Prostate gland (tissue), 2 donors: ENCODE measurements at places on chromosomes 1 and 21.

GRCh38 chr1:184068354-184068753 is 16.8 kb downstream of the TSEN15 start:
- DNase-seq, result no peak

DNA sequence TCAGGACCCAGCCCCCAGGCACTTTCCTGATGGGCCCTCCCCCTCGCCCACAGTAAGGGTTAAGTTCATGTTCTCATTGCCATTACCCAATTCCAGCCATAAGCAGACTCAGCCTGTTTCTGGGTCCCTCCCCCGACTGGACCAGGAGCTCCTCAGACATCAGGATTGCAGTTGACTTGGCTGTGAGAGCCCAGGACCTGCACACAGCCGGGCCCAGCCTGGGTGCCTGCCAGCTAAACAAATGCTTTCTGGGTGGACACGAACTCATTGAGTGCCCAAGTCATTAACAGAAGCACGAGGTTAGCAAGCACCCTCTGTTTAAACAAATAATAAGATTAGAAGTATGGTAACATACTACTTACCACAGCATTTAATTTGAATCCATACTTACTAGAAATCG is 147.9 kb upstream of the POU3F1 start:
- peak; percentile 42 for DNase-seq

GRCh38 chr1:204975568-204976235 is 67.3 kb upstream of the CNTN2 start:
- peak; percentile 29 for DNase-seq

GRCh38 chr21:33402001-33402979 is 923 bp upstream of the IFNGR2 start:
- DNase-seq, result peak; percentile 46

- no peak for DNase-seq
Observed at GRCh38 chr1:39643705-39644104, 4.3 kb upstream of the HEYL start.

GRCh38 chr1:150332651-150333290 is 11.4 kb downstream of the PRPF3 start:
- DNase-seq, result no peak

GRCh38 chr1:70966018-70966638 is 81.5 kb downstream of the PTGER3 start:
- no peak for DNase-seq

GRCh38 chr1:210358626-210359025 is 29.9 kb downstream of the HHAT start:
- no peak for DNase-seq

DNA sequence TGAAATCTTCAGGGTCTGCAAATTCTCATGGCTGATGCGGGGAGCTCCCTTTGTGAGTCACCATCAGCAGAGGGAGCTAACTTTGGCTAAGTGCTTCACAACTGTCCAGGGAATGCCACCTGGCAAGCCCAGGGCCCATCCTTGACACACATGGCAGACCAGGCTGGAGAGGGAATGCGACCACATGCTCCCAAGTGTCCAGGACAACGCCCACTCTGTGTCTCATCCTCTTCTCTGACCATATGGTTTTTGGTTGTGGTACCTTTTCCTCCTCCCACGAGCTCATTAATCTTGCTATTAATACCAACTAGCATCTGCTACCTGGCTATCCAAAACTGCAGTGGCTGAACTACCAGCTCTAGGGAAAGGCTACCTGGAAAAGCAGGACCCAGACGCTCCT is 37.1 kb upstream of the CLSTN1 start:
- DNase-seq, result no peak

DNA sequence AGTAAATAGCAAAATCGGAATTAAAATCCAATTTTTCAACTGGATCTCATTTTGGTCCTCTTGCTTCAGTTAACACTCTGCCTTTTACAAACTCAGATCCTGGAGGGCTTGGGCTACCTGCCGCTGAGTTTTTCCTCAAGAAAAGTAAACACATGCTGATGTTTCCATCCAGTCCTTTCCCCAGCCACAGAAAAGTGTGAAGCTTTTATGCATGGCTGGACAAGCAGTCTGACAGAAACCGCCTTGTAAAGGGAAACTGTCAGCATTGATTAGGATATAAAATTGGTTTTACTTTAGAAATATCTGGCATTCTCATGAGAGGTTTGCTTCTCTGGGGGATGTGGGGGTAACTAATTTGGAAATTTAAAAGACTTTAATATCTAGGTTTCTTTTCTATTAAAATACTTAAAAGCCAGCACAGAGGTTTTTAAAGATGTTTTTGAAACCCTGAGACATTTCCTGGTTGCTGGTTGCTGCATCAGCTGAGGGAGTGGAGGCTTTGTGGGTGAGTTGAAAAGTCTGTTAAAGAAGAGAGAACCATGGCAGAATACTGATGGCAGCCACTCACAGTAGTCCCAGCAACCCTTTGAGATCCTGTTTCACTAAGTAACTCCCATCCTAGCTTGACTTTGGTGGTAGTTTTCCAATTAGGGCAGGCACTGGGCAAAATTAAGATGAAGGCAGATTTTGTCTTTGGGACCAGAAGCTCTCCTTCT is 238.3 kb downstream of the PAPPA2 start:
- no peak for DNase-seq

GRCh38 chr1:43277116-43277876 is 7.5 kb downstream of the TMEM125 start:
- no peak for DNase-seq

DNA sequence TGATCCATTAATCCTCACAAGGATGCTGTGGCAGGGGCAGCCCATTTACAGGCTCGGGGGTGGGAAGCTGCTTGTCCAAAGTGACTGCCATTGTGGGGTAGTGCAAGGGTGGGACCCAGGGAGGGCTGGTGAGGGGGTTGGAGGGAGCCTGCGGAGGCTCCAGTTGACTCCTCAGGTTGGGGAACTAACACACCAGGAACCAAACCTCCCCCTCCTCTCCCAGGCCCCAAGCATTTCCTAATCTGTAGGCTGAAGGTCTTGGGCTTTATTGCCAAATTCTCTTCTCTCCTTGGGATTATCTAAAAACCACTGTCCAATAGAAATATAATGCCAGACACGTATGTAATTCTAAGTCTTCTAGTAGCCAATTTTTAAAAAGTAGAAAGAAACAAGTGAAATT is 18.2 kb downstream of the IKBKE start:
- DNase-seq, result no peak

DNA sequence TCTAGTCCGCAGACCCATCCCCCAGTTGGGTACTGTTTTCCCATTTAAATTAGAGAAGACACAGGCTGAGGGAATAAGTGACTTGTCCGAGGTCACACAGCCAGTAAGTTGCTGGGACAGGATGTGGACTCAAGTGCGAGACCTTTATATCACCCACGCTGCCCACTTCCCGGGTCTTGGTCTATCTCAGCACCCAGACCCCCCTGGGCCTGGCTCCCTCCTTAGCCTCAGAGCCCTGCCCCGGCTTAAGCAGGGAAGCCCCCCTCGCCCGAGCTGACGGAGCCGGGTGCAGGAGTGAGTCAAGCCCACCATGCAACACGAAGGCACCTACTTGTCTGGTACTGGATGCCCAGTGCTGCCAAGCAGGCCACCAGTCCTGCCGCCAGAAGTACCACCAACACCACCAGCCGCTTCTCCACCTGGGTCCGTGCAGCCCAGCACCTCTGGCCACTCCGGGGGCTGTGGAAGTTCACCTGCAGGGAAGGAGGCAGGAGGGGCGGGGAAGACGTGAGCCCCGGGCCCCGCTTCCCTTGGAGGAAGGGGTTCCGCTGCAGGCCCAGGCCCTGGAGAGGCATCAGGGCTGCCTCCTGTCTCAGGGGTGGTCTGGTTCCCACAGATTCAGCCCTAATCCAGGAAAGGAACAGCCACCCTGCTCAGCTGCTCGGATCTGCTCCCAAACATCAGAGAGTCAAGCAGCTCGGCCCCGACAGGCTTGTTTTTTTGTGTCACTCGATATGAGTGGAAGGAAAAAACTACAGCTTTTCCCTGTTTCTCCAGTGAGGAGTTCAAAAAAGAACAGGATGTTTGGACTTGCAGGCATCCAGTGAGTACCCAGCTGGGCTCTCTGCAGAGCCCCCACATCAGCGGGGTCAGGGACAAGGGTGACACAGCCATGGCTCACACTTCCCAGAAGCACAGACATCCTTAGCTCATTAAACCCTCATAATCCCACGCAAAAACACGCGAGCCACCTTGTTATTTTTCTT is 11.1 kb downstream of the ECE1 start:
- no peak for DNase-seq

- no peak for DNase-seq
Observed at GRCh38 chr1:23581219-23581618, 21.9 kb upstream of the ID3 start.

GRCh38 chr1:116726872-116727820 is 27.1 kb upstream of the CD2 start:
- no peak for DNase-seq

- DNase-seq, result no peak
Observed at GRCh38 chr1:29393451-29393826, 157.1 kb downstream of the PTPRU start.

- DNase-seq, result peak; percentile 31
Observed at GRCh38 chr21:45450423-45451090, 45.6 kb downstream of the COL18A1 start.

DNA sequence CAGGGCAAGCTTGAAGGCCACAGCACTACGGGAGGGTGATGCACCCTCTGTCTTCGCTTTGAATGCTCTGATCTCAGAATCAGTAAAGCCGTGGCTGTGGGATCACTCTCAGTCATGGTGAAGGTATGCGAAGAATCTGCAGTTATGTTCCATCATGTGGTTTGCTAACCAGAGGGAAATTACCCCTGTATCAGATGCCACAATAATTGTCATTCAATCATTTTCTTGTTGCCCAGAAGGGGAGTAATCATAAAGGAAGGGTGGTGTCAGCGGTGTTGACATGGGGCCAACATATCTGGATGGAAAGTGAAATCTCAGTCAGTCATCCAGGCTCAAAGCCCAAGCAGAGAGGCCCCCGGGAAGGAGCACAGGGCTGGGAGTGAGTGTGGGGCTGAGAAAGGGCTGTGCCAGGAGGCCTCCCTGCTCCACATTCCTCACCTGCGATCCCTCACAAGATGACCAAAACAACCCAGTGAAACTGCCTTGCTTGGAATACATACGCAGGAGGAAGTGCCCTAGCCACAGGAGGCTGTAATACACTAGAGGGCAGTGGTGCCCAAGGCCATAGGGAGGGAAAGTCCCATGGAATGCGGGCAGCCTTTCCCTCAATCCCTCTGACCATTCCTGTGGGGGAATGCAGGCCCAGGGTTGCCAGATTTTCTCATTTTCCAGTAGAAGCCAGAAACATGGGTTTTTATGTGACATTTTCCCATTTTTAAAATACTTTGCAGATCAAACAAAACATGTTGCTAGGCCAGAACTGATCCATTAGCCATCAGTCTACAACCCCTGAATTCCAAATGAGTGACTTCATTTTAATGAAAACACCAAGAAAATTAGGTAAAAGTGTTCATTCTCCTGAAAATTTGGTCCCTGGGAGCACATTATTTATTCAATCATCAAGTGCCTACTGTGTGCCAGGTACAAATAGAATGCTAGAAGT is 95.7 kb upstream of the VANGL1 start:
- DNase-seq, result peak; percentile 30
